ENCODE measurements at places on chromosomes 4 and X.

DNA sequence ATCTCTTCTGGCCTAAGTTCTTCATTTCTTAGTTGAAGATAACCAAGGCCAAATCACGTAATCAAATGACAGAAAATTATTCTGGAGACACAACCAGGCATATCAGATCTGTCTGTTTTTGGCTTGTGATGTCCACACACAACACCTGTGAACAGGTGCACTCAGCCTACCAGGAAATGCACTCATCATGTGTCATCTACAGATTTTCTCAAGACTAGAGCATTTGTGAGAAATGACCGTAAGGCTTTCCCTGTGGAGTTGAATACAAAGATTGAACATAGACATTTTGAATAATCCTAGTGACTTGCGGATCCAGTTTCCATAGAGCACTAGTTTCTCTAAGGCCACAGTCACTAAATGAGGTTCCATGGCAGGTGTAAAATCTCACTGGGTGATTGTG lies 26.7 kb upstream of the CXCL8 start:
- no peak for DNase-seq

DNA sequence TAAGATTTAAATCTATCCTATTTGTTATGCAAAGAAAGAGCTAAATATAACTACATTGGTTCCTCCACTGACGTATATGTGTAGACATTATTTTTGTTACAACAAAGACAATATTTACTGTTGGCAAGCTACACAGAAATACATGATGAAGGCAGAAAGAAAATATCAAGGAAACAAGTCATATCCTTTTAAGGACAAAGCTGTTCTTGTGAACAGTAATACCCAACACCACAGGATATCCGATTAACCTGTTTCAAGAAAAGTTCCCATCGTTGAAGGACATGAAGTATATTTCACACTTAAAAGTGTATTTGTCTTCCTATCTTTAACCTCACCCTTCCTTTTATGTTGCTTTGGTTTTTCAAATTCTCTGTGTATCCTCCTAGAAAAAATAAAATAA lies 235.8 kb upstream of the AADAT start:
- no peak for DNase-seq

DNA sequence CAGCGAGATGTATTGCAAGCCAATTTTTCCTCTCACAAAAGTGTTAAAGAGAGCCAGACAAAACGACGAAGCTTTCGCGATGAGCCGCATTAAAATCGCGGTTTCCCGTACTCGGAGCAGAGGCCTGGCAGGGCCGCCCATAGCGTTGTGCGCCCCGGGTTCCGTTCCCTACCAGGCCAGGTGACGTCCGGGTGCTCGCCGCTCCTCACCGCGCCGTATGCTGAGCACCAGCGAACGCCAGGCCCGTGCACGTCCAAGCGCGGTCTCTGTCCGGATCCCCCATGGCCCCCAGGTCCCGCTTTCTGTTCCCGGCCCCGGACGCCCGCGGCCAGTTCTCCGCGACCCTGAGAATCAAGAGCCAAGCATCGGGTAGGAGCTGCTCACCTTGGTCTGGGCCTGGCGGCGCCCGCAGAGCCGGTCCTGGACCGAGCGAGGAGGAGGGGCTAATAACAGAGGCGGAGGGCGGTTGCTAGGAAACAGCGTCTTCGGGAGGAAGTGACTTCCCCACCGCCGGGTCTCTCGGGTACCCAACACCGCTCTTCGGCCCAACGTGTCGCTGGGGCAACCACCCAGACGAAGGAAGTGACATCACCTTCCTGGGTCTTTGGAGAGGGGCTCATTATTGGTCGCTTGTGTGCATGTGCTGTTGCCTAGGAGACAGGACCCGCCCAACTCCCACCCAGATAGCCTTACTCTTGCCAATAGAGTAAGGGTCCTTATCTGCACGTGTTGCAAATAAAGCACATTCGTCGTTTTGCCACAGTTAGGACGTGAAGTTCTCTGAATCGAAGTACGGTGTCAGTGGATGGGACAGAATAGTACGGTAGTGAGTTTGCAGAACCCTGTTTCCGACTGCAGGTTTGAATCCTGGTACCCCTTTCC lies at the start of gene MAP9:
MAP9 (minus strand) TSS at position 579 of the 882 bp plus-strand sequence. CDS start 1,115 bp downstream, outside the sequence.
- peak; percentile 55 for DNase-seq

DNA sequence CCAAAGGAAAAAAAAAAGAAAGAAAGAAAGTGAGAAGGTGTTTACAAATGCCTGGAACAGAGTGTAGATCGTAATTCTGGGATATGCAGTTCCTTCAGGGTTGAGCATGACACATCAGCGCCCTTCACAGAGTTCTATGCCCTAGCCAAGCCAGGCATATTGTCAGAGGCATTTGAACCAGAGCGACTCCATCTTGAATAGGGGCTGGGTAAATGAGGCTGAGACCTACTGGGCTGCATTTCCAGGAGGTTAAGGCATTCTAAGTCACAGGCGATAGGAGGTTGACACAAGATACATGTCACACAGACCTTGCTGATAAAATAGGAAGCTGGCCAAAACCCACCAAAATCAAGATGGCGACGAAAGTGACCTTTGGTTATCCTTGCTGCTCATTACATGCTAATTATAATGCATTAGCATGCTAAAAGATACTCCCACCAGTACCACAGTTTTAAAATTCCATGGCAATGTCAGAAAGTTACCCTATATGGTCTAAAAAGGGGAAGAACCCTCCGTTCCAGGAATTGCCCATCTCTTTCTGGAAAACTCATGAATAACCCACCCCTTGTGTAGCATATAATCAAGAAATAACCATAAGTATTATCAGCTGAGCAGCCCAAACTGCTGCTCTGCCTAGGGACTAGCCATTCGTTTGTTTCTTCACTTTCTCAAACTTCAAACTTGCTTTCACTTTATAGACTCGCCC lies 23.5 kb upstream of the LRBA start:
- no peak for DNase-seq

- DNase-seq, result no peak
Measured at GRCh38 chrX:39850630-39851152, 247.1 kb downstream of the BCOR start.

DNA sequence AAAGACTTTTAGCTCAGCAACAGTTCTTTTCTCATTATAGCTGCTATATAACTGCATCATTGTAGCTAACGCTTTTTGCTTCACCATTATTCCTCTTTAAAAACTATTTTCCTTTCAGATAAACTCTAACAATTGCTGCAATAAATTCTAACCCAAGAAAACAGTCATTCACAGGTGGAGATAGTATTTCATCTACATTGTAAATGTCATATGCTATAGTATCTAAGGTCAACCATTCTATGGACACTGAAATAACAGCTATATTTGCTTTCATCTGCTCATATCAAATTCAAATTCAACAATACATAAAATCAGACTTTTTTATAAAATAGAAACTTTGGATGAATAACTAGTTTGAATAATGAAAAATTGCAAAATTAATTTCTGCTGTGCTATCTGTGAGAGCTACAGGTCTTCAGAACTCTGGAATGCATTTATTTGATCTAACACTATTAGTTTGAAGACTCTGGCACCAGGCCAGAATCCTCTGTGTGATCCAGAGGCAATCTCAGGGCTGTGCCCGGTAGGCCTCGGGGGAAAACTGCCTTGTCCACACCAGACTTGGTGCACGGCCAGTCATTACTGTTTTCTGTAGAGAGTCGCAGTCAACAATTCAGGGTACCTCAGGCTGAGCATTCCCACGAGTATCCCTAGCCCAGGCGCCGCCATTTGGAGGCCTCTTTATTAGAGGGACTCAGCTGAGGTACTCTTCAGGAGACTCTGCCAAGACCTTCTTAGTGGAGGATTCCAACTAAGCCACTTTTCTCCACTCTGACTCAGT lies 332.4 kb downstream of the SLC7A11 start:
- DNase-seq, result no peak

GRCh38 chr4:140736669-140737343 lies 19.4 kb downstream of the TBC1D9 start:
- DNase-seq, result no peak

- no peak for DNase-seq
Measured at GRCh38 chr4:38800961-38801450, 3.6 kb downstream of the TLR1 start.

- DNase-seq, result no peak
Measured at GRCh38 chr4:2731907-2732317, 24.2 kb downstream of the TNIP2 start.

- no peak for DNase-seq
Measured at GRCh38 chr4:102734591-102735385, 26.0 kb downstream of the MANBA start.

DNA sequence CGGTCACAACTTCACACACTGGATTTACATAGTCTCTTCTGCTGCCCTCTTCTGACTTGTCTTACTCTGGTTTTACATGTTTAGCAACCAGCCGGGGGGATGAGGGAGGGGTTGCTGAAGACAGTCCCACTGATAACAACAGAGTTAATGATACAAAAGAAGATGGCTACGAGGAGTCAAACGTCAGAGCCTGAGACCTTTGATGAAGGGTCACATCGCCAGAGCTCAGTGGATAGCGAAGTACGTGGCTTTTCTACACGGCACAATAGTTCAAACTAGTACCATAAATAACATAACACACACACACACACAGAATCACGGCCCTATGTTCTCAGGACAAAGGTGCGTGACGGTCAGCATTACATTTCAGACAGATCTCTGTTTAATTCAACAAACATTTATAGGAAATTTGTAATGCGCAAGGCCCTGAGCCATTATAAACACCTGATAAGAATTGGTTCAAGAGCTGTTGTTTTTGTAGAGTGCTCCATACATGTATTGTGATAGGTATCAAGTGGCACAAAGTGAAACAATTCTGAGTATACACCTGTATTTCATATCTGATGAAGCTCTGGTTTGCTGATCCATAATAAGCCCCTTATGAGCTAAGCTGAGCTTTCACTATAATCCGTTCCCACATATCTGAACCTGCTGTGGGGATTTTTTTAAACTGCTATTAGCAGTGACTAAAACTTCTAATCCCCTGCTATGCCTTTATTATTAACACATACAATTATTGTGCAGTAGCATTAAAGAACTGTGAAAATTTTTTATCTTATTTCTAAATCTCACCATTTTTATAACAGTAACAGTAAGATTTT lies 100.0 kb downstream of the NR3C2 start:
- no peak for DNase-seq

GRCh38 chr4:59553721-59554091 lies 1646.4 kb upstream of the ADGRL3 start:
- DNase-seq, result peak; percentile 9

DNA sequence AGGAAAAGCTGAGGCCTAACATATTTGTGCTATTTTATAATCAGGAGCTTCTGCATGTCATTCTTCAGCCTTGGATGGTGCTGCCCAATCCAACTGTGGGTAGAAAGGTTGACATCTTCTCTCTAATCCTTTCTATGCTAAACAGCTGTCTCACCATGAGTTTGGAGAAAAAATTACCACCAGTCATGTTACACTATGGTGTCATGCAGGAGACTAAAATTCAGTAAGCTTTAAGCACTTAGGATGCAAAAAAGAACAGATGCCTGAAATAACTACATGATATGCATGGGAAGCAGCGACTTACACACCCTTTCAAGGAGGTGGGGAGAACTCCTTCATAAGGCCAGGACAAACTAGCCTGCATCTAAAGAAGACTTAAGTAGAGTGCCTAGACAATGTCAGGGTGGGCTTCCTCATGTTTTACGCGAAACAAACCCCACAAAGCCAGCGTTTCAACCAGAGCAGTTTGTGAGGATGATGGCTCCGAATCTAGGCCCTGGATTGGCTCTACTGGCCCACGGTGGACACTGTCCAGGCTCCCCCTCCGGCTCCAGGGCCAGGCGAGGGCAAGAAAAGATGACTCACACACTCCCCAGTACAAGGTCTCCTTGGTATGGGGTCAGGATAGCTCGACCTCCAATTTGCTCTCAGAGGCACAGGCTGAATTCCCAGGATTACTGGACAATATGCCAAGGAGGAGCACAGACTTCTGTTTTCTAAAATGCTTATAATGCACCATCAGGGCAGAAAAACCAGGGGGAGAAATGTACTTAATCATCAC lies 45.1 kb downstream of the STX18 start:
- peak; percentile 70 for DNase-seq

DNA sequence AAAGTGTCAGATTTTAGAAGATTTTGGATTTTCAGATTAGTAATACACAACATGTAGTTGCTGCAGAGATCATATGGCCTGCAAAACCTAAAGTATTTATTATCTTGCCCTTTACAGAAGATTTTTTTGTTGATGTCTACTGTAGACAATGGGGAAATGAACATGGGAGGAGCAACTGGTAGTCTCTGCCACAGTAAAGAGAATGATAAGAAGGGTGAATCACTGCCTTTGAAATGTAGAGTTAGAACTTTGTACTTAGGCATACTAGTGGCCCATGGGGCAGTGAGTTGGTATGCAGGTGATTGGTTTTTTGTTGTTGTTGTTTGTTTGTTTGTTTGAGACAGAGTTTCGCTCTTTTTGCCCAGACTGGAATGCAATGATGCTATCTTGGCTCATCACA lies 50.1 kb downstream of the GAB1 start:
- no peak for DNase-seq

All from erythroblast (primary cell).